Globus pallidus (tissue), 1 donor: ENCODE measurements at places on chromosomes 6 and 20.
A peak's percentile ranks its signal among the peaks of the same experiment; 100 is the strongest.

- no peak for DNase-seq
These were observed 2.9 kb upstream of the SOD2 start for GRCh38 chr6:159695984-159696383.

DNA sequence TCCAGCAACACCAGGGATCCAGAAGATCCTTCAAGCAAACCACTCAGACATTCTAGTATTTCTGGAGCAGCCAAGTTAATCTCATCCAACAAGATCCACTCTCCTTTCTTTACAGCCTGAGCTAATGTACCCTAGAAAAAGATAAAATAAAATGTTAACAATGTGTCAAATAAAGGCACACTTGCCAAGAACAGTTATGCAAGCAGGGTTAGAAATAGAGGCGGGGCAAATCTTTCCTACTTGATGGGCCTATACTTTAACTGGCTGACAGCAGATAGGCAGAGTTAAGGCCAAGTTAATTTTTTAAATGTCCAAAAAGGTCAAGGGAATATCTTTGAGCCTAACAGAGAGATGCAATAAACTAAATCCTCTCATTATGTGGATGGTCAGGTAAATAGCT is 60.8 kb downstream of the MDN1 start:
- DNase-seq = no peak

DNA sequence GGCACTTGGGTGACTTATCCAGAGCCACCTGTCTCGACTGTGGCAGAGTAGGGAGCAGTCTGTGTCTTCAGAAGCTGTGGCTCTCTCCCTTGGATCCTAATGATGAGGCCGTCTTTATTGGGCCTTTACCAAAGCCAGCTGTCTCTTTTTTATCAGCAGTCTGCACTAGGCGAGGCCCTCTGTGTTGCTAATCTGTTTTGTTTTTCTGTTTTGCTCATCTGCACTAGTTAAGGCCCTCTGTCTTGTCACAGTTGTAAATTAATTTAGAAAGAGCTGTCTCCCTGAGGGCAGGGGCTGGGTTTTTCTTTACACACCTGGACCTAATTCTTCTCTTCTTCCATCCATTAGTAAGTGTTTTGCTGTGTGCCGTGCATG is 45.0 kb downstream of the CDS2 start:
- DNase-seq = no peak

DNA sequence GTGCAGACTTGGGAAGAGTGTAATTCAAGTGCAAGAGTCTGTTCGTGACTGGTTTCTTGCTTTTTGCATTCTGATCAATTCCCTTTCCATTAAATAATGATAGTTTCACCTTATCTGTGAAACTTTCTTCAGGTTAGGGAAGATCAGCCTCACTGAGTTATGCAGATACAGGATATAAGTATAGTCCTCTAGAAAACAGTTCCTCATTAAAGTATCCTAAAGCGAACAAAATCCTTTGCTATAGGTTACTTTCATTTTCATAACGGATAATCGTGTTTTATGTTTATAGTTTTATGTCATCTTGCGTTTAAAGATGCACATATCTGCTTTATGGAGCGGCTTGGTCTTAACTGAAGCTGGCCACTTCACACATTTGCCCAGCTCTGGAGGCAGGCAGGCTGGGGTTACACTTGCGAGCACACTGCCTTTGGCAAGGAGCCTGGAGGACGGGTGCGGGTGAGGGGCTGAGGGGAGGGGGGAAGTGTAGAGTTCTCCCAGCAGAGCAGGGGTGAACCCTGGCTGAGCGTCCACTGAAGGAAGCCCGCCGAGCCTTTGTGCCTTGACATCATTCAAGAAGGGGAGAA is 123.5 kb upstream of the IFNGR1 start:
- no peak for DNase-seq

GRCh38 chr6:108654465-108655106 is 93.9 kb downstream of the FOXO3 start:
- DNase-seq = no peak

GRCh38 chr6:62286470-62286843 is 432 bp upstream of the KHDRBS2 start:
- DNase-seq = no peak

- DNase-seq = no peak
These were observed 55.3 kb downstream of the PFDN4 start for GRCh38 chr20:54263116-54263690.

GRCh38 chr6:148657048-148657447 is 89.8 kb upstream of the UST start:
- peak; percentile 49 for DNase-seq

- DNase-seq = peak; percentile 79
These were observed 51.5 kb downstream of the KCNS1 start for GRCh38 chr20:45049438-45049837.

DNA sequence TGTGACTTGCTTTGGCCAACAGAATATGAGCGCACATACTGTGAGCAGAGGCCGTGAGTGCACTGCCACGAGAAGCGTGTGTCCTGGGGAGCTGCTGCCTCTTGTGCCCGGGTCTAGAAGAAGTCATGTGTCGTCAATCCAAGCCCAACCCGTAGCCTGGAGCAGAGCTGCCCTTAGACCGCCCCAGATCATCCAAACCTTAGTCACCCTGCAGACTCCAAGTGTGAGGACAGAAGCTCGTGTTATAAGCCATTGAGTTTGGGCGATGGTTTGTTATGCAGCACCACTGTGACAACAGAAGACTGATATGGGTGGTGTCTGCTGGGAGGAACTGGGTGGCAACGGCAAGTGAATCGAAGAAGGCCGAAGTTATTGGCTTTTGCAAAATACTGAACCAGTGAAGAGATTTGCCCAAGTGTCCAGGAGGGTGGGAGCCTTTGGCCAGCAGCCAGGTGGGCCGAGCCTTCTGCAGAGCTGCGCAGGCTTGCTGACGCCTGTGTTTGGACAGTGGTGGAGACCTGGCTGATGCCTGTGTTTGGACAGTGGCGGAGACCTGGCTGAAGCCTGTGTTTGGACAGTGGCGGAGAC is 101.3 kb upstream of the SULF2 start:
- no peak for DNase-seq

DNA sequence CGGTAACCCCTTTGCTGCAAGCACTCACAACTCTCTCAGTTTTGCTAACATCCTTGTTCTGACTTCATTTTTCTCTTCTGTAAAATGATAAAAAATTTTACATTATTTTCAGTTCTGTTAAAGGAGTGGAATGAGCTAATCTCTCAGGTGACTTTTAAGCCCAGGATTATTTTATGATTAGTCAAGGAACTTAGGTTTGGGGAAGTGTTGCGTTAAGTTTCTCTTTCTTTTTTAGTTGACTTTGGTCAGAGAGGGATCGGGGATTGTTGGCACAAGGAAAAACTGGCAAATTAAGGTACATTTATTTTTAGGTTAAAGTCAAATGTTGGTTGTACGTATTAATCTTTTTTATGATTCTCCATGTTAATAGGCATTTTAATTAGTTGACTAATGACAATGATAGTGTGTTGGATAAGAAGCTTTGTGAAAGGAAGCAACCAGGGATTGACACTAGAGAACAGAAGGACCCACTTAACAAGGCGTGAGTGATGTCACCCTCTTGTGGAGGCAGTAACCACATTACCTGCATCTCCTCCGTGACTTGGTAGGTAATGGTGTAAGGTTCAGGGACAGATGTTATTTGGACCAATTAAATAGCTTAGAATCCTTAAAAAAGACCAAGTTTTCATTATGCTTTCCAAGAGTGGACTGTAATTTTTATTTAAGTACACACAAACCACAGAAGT is 31.6 kb downstream of the CD83 start:
- no peak for DNase-seq

GRCh38 chr20:58651946-58652605 is 993 bp downstream of the STX16 start:
- DNase-seq = peak; percentile 62

DNA sequence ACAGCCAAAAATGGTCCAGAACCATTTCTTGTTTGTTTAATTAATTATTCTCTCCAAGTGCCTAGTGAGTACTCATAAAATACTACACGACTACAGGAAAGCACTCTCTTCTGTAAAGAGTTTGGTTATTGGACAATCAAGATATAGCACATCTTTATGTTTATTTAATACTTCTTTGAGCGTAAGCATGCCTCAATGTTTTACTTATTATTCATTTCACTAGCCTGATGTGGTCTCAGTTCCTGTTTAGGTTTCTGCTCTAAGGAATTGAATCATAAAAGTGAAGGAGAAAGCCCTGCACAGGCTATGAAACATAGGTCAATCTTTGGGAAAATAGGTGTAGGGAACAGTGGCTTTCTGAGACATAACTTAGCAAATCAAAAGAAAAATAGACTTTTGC is 45.9 kb upstream of the AIG1 start:
- DNase-seq = no peak

GRCh38 chr6:132041706-132042105 is 90.5 kb upstream of the CCN2 start:
- DNase-seq = no peak

DNA sequence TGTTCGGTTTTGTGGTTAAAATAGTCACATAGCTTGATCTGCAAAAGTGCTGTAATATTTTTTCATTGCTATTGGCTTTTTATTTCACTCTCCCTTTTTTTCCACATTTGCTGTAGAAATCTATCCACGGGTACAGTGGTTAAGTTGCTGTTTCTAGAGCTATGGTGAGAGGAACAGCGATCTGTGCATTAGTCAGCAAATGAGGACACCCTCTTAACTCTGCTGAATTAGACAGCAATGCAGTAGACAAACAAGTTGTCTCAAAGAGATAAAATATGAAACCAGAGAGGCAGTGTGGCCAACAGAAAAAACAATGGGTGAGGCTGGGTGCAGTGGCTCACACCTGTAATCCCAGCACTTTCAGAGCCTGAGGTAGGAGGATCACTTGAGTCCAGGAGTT is 17.6 kb upstream of the SYNJ2 start:
- no peak for DNase-seq

- DNase-seq = no peak
These were observed 40.0 kb downstream of the PLG start for GRCh38 chr6:160742090-160742489.

DNA sequence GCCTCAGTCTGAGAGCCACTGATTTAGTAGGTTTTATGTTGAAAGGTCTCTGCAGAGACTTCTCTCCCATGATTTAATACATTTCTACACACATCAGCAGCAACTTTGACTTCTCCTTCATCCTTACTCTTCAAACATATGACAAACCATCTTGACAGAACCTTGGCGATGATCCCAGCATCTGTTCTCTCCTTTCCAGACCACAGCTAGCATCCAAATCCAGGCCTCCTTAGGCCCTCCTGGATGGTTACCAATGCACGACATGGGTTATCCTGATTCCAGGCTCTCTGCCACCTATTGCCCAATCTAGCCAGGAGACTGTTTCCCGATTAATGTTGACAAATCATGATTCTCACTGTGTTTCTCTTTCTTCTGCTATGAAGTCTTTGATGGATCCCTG is 16.8 kb downstream of the LAMA4 start:
- DNase-seq = no peak

- DNase-seq = no peak
These were observed 161.3 kb upstream of the PHACTR1 start for GRCh38 chr6:12555267-12555666.

DNA sequence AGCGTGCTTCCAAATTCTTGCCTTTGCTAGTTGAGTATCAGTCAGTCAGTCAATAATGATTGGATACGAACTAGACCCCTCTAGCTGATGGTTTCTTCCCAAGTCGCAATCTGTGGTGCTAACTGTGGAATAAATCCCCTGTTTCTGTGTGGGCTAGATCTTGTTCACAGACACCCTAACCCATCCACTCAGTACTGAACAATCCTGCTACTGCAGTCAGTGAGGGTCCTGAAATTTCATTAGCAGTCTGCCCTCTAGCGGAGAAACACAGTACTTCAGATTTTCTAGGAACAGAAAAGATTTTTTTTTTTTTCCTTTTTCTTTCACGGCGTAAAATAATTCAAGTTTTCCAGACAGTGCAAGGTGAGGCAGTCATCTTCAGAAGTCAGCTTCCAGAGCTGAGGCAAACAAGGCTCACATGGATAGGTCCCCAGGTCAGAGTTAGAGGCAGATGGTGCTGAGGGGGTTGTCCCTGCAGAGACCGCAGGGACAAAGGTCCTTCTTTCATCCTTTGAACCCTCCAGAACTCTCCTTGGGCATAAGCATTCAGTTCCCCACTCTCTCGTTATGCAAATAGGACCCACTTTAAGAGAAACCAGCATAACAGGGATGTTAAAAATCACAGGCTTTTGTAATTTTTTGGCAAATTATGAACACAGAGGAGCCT is 119.6 kb downstream of the SCML4 start:
- DNase-seq = peak; percentile 37

DNA sequence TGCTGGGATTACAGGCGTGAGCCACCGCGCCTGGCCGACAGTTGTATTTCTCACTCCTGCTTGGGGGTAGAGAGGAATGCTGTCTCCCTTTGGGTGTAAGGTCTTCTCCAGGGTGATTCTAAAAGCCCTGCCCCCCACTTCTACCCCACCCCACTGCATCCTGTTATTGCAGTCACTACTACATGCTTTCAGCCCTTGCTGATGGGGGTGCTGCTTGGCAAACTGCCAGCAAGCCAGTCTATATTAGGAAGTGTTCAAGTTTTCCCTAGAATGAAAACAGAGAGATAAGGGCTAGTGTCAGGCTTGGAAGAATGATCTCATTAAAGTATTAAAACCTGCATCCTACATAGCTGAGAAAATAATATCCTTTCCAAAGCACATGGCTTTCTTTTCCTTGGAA is 31.3 kb downstream of the TTI1 start:
- no peak for DNase-seq

DNA sequence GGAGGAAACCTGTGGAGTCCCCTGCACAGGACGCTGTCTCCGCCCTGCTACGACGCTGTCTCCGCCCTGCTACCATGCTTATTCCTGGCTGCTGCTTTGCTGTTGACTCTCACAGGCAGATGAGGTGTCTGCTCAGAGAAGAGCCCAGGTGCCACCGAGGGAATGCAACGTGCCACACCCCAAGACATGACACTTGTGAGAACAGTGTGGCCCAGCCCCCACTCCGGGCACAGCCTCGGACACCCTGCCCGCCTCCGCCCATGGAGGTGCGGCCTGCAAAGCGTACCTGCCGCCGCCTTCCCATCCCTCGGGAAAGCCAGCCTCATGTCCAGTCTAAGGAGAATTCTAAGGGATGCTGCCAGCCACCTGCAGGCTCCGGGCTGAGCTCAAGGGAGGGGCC is 15.6 kb upstream of the MRGBP start:
- no peak for DNase-seq

DNA sequence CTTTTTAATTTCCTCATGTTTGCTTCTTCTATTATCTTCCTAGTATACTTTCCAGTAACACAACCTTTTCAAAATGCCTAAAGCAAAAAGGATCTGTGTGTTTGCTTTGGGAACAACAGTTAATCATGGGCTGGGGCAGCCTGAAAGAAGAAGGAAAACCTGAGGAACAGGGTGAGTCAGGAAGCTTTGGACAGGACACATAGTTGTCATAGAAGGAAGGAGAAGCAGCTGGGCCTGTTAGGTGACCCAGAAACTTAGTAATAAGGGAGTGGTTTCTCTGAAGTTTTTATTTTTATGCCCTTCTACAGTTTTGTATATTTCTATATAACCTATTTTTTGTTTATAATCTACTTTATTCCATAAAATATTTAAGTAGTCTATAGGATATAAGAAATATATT is 61.4 kb downstream of the CD24 start:
- DNase-seq = no peak

DNA sequence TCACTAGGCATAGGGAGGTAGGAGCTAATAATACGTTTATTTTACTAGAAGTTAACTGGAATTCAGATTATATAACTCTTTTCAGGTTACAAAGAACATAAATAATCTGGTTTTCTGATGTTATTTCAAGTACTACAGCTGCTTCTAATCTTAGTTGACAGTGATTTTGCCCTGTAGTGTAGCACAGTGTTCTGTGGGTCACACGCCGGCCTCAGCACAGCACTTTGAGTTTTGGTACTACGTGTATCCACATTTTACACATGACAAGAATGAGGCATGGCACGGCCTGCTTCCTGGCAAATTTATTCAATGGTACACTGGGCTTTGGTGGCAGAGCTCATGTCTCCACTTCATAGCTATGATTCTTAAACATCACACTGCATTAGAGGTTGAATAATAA is 1.1 kb downstream of the HFE start:
- no peak for DNase-seq
